Stimulated activated CD4-positive, alpha-beta T cell treated with anti-CD3 and anti-CD28 coated beads, TNF-alpha, amount 100 ng/mL, for 4 hours (primary cell): ENCODE measurements at places on chromosomes 13 and 19.

GRCh38 chr19:52542984-52543664, 15.7 kb downstream of the ZNF808 start:
- DNase-seq = no peak

DNA sequence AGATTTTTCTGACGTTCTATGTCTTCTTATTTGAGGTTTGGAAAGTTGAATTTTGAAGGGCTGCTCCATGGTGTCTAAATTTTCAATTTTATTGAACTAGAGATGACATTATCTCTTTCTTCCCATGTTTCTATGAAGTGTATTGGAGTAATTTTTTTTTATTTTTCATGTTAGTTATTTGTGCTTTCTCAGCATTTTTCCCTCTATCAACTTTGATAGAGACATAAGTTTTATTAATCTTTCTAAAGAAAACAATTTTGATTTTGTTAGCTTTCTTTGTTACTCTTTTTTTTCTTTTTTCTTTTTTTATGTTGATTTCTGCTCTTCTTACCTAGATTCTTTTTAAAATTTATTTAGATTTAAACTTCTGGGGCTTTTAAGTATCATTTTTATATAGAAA, 1694.8 kb downstream of the PCDH9 start:
- no peak for DNase-seq

DNA sequence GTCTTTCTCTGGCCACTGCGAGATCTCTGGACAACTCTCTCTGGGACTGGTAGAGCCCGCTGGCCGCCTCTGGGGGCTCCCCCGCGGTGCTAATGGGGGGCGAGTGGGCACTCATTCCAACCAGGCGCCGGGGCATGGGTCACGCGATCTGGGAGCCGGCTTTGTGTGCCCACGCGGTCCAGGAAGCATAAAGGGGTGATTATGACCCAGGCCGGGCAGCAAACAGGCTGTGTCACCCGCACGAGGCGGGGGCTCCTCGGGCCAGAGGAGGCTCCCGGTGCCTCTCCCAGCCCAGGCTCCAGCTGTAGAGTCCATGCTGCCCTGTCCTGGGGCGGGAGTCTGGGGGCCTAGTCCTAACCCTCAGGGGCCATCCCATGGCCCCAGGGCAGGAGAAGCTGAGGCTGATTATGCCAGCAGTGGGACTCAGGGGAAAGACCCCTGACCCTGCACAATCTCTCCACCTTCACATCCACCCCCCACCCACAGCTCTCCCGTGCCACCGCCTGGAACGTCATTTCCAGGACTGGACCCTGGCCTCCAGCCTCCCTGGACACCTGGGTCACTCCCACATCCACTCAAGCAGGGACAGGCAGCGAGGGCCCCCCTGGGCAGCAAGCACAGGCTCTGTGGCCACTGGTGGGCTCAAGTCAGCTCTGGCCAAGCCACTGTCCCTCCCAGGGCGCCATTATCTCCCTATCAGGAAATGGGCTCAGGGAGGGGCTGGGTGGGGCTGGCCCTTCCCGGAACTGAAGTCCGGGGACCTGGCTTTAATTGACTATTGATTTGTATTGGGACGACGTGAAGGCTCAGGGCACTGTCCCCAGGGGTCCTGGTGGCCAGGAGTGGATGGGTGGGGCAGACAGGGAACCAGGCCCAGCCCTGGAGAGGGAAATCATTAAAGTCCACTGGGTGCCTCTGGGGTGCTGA, 50.0 kb downstream of the PTPRS start:
- no peak for DNase-seq

GRCh38 chr13:66069570-66069969, 1160.6 kb downstream of the PCDH9 start:
- DNase-seq = no peak

DNA sequence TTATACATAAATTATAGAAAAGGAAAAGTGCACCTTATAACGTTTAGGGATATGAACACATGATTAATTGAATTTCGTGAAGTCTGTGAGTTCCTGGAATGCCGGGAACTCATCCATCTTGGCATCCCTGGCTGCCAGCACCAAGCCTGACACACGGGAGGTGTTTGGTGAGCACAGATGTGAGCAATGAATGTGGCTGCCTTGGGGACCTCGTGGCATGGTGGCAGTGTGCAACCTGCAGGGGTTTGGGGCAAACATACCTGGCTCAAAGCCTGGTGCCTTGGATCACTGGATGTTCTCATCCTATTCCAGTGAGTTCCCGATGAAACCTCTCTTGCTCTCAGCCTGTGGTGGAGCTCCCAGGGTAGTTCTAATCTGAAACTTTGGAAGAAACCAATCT, 10.4 kb upstream of the MAP2K2 start:
- DNase-seq = no peak

GRCh38 chr13:50123002-50123401, 107.8 kb downstream of the KCNRG start:
- DNase-seq = no peak

- DNase-seq = no peak
Observed at GRCh38 chr13:52127378-52127777, 1.5 kb downstream of the NEK5 start.

- no peak for DNase-seq
Observed at GRCh38 chr13:48221686-48222187, 11.3 kb upstream of the ITM2B start.
